Activated naive CD4-positive, alpha-beta T cell (primary cell): ENCODE measurements at places on chromosomes 16 and 17.

DNA sequence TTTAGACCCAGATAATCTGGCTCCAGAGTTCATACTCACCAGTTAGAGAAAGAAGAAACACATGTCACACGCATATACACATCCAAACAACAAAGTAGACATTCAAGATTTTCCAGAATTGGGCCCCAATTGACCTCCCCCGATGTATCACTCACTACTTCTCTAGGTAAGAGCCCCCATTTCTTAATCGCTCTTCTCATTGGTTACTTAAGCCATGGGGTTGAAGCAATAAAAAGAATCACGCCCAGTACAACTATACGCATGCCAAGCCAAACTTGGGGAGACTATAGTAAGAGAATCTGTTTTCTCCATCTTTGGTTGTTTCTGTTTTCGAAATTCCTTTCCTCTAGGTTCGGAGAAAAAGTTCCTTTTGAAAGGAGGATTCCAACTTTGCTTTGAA lies 565 bp downstream of the DDX52 start:
- no peak for DNase-seq

GRCh38 chr16:66219491-66219890 lies 147.0 kb upstream of the CDH5 start:
- no peak for DNase-seq

DNA sequence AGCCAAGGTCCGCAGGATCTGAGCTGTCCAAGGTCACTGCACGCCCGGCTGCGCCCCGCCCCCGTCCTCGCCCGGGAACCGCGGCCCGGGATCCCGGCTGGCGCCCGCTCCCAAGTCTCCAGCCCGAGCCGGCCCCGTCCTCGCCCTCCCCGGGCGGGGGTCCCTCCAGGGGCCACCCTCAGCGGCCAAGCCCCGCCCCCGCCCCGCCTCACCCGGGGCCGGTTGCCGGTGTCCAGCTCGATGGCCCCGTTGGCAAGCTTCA lies 216 bp downstream of the VPS9D1 start:
- no peak for DNase-seq

- no peak for DNase-seq
Observed at GRCh38 chr16:11051879-11052808, 107.8 kb downstream of the CLEC16A start.

- no peak for DNase-seq
Observed at GRCh38 chr17:67546578-67547527, 169.8 kb downstream of the PITPNC1 start.

- DNase-seq = no peak
Observed at GRCh38 chr17:70780031-70780430, 610.7 kb downstream of the KCNJ2 start.

DNA sequence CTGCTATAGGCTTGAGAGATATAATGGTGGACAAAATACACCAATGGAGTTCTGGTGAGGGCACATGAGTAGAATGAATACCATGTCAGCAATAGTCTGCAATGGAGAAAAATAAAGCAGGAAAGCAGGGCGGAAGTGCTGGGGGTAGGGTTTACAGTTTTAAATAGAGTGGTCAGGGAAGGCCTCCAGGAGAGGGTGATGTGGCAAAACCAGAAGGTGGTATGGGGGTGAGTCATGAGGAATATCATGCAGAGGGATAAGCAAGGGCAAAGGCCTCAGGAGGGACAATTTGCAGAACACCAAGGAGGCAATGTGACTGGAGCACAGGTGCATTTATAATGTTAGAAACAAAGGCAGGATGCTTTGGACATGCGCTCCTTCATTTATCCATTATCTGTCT lies 102.0 kb downstream of the ITFG1 start:
- DNase-seq = no peak

DNA sequence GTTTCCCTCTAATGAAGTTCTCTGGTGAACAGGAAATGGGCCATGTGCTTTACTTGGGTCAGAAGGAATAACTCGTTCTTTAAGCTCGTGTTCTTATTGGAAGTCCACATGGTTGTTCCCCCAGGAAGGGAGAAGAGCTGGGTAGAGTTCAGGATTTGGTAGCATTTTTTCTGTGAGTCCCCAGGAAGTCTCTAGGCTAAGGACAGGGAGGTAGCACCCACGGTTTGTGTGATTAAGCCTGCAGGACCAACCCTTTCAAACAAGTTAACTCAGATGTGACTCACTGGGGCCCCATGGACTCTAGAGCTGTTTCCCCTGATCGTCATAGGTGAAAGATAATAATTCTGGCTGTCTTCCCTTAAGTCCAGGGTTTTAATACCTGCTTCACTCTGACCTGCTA lies 16.4 kb downstream of the SAP30BP start:
- no peak for DNase-seq

GRCh38 chr16:56279132-56279531 lies 87.8 kb downstream of the GNAO1 start:
- no peak for DNase-seq

DNA sequence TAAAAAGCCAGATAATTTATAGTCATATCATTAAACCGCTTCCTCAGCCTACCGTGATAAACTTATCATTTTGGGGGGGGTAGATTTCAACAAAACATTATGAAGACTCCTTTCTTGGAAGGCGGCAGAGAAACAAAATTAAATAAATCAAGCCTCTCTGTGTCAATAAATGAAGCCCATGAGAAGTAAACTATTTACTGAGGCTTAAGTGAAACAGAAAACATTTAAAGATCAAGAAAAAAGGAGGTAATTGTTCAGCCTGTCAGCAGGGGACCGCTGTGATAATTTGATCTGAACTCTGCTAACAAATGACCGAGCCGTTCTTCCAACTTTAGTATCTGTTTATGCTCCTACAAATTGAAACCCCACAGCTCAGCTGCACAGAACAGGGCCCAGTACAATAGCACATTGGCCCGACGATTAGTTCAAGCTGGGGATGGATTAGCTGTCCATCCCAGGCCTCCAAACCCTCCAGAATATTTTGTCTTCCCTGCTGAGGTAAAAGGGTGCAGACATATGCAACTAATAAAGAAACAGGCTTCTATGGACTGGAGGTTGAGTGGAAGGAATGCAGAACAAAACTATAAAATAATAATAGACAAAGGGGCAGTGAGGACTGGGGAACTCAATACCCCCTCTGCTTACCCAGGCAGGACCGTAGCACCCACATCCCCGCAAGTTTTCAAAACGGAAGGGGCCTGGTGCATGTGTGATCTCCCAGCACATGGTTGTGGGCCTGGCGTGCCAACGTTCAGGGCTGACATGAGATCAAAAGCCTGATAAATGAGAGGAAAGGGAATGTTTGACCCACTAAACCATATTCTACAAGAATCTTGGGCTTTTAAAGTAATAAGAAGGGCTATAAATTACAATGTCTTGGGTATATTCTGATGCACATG lies 298.1 kb upstream of the IRX5 start:
- no peak for DNase-seq

DNA sequence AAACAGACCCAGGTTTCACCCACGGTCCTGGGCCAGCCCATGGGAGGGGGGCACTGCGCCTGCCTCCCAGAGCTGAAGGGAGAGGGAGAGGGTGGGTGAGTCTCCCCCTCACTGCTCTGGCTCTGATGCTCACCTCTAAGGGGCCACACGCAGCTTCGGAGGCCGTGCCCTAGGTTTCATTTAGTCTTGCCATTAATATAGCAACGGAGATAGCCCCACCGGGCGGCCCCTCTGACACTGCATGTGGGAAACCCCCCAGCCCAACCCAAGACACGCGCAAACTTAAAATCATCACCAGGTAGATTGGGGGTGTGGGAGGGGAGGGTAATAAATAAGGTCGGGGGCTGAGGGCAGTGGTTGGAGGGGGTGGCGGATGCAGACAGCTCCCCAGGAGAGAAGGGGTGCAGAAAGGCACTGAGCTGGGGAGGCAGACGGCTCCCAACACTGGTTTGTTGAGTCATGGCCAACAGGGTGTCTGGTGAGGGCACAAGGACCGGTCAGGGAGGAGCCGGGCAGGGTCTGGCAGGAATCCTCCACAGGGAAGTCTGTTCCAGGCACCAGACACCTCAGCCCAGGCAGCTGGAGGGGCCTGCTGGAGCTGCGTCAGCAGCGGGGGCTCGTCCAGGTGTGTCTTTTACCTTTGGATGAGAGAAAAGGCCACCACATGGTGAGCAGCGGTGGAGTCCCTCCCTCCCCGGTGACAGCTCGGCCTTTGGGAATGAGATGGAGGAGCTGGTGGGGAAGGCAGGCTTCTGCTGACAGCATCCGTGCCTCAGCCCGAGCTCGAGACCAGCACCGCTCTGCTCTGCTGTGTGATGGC lies 32.0 kb upstream of the DOC2B start:
- DNase-seq = no peak

GRCh38 chr17:57750109-57750871 lies 5.2 kb upstream of the CCDC182 start:
- DNase-seq = no peak

DNA sequence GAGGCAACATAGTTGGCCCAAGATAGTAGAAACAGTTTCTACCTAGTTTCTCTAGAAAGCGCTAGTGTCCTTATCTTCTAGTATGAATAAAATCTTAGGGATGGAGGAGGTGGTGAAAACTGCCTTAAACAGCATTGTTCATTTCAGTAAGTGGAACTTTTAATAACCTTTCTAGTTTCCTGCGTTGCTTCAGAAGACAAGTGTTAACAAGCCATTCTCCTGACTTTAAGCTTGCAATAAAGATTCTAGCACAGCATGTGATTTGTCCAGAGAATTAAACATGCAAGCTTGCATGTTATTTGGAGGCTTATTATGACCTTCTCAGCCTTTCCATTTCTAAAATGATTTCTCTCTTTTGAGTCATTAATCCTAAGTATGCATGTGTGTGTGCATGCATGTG lies 72.3 kb downstream of the TANGO6 start:
- no peak for DNase-seq

- no peak for DNase-seq
Observed at GRCh38 chr16:29951625-29952365, 10.1 kb upstream of the TMEM219 start.

DNA sequence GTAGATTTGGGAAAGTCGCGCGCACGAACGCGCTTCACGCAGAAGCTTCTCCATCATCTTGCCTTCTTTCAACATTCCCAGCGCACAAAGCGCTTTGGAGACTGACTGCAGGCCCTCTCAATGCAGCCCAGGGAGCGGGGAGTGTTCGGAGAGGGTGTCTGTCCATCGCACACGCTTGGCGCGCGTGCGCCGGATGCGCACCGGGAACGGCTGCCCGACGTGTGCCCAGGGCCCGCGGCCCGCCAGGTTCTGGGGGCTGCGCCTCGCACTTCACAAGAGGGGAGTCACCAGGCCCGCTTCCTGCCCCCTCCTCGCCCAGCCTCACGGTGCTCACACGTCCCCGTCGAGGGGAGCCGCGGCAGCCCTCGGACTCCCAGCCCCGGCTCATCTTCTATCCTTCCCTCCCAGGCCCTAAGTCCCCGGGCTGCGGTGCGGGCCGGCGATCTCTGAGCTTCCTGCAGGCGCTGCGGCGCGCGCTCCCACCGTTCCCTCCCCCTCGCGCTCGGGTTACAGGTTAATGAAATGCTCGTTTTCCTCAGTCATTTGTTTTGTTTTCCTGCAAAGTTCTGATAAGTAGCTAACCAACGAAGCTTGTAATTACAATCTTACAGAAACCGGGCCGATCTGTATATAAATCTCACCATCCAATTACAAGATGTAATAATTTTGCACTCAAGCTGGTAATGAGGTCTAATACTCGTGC lies 2.8 kb upstream of the IRX3 start:
- no peak for DNase-seq

DNA sequence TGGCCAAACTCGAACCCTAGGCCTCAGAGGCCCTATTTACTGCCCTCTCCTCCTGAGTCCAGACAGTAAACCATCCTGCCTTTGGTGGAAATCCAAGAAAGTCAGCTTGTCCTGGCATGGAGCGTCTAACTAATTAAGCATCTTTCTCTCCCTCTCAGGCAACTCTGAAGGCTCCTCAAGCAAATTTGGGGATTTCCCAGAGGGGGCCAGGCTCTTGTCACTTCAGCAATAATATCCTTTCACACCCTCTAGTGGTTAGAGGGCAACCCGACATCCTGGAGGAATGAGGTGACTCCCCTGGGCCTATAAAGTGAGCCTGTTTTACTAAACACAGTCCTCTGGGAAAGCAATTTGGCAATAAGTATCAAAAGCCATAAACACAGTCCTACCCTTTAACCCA lies 60.4 kb downstream of the NOG start:
- DNase-seq = peak; percentile 12

GRCh38 chr17:6913608-6914443 lies 82.0 kb upstream of the ALOX12 start:
- peak; percentile 76 for DNase-seq

GRCh38 chr17:38896346-38896954 lies 26.6 kb downstream of the LASP1 start:
- no peak for DNase-seq

GRCh38 chr17:32488177-32488542 lies 1.4 kb downstream of the CDK5R1 start:
- DNase-seq = no peak

GRCh38 chr17:2071455-2072281 lies 16.8 kb downstream of the HIC1 start:
- no peak for DNase-seq

- DNase-seq = no peak
Observed at GRCh38 chr16:57614536-57614935, 13.9 kb upstream of the ADGRG1 start.

GRCh38 chr16:68233835-68234187 lies 2.1 kb downstream of the ESRP2 start:
- no peak for DNase-seq

- no peak for DNase-seq
Observed at GRCh38 chr16:77896415-77897128, 108.2 kb downstream of the VAT1L start.

DNA sequence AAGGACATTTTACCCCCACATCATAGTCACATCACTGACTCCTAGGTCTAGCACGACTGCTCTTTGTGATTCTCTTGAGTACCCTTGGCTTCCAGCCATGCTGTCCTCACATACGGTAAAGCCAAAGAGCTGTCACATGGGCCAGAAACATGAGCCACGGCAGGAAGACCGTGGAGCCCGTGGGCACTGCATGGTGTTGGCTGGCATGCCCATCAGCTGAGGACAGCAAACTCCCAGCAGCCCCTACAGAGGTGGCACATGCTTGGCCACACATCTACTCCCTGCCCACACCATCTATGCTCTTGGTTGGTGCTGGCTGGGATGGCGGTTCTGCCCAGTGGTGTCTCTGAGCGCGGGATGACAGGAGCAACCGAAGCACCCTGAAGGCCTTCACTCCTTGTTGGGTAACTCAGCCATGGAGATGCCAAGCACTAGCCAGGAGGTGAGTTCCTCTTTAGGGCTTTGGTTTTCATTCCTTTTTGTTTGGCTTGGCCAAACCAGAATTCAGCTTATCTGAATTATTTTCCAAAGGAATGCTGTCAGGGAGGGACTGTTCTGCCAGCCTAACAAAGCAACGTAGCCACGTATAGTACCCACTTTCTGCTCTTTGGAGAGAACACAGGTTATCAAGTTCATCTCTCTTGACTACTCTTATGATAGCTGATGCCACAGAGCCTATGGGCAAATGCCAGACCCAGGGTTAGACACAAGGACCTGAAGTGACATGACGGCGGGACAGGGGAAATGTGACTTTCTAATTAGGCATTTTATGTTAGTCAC lies 10.0 kb downstream of the TNFAIP1 start:
- DNase-seq = no peak

GRCh38 chr16:68943961-68944360 lies 100.6 kb downstream of the TANGO6 start:
- no peak for DNase-seq

GRCh38 chr17:61456688-61457225 lies 4.5 kb downstream of the TBX4 start:
- no peak for DNase-seq

GRCh38 chr16:17939723-17940122 lies 396.8 kb downstream of the NPIPA8 start:
- no peak for DNase-seq

- no peak for DNase-seq
Observed at GRCh38 chr17:27980043-27980442, 62.4 kb upstream of the NLK start.

GRCh38 chr17:60934723-60935122 lies 257.1 kb downstream of the BCAS3 start:
- no peak for DNase-seq
